Cardiac muscle cell (in vitro differentiated cells and primary cell): ENCODE measurements at places on chromosomes 2 and 18. TPM values are rescaled to one million over a fixed set of nuclear protein-coding genes. Genes with fewer than 3 reads are reported as not detected.

GRCh38 chr2:152134488-152135280, 35.8 kb upstream of the CACNB4 start:
- peak; percentile 35 for DNase-seq

DNA sequence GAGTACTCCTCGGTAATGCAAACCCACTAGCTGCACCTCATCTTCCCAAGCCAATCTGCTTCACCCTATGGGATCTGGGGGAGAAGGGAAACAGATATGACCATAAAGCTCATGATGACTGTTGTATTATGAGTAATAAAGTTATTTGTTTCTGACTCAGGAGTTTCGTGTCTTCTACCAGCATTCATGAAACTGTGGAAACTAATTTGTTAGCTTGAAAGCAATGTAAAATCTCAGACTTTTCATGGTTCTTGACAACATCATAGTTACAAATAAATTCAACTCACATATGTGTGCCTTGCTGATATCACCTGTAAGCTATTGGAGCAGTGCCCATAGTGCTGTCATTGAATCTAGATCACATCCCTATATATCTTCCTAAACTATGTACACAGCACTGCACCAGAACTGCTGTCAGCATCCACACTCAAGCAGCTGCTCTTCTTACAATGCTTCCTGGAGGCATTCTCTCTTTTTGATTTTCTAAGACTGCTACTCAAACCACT, 135.6 kb upstream of the KYNU start:
- no peak for DNase-seq

Gene RAX
- polyA plus RNA-seq = 0.12 and 0.21 TPM in 2 replicates

Gene UGT1A8
- not detected in 2 replicates for polyA plus RNA-seq

DNA sequence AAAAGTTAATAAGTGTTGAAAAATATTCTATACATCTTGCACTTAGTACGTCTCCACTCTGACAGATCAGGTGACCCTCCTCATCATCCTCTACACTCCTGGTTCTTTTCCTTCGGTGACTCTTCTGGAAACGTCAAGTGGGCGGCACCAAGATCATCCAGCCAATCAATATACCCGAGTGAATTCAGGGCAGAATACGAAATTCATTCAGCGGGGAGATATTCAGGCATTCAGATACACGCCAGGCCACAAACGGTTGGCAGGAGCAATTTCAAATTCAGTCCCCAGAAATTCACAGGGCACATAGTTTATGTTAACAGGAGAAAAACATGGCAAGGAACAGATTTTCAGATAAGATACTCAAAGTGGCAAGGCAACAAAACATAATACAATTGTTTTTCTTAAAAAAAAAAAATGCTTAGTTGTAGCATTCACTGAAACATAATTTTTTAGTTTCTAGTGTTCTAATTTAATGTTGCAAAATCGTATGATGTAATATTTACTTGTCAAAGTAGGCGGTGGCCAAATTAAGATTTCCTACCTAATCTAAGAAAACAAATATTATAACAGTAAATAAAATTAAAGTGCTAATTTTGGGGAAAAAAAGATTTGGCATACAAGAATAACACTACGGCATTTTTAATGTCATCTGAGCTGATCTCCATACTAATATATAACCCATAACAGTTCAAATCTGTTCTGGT, 4.2 kb downstream of the CLK1 start:
- no peak for DNase-seq
